ENCODE measurements at places on chromosomes 3 and 15.

DNA sequence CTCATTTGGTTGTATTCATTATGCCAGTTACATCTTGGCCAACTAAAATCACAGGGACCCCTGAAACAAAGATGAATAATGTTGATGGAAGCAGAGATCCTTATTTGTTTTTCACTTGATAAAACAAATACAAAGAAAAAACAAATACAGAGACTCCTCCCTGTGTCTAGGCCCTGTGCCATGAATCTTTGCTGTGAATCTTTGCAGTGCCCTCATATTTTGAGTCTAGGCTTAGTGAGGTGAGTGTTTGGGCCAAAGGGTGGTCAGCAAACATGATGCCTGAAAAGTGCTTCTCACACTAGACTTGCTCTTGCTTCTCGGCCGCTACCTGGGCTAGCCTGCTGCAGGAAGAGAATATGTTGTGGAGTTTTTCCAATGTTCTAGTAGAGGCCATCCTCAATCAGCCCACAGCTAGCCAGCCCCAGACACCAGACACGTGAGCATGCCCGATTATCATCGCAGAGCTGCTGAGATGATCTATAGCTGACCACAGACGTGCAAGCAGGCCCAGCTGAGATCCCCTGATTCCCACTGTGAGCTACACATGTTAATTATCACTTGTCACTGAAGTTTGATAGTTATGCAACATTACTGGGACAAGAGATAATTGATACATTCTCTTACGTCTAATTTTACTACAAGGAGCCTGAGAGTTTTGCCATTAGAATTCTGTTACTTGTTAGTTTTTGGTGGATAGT lies 191.4 kb downstream of the THRB start:
- DNase-seq: no peak

- DNase-seq: peak; percentile 79
Observed at GRCh38 chr3:107235928-107236315, 141.3 kb upstream of the CCDC54 start.

DNA sequence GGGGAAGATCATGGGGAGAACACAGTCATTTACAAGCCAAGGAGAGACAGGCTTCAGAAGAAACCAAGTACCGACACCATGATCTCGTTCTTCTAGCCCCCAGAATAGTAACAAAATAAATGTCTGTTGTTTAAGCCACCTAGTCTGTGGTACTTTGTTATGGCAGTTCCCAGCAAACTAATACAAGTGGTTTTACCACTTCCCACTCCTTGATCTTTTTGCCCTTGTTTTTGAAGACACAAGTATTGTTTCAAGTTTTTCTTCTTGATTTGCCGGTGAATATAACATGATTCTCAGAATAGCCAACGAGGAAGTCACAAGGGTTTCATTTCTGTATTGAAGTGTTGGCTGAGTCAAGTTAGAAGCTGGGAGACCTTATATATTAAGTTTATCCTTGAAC lies 220.3 kb downstream of the SOX2 start:
- DNase-seq: peak; percentile 60

GRCh38 chr15:67784856-67785430 lies 40.4 kb upstream of the SKOR1 start:
- DNase-seq: peak; percentile 38

GRCh38 chr3:99639579-99639978 lies 1.2 kb downstream of the COL8A1 start:
- DNase-seq: no peak

- no peak for DNase-seq
Observed at GRCh38 chr3:43373560-43373928, 87.2 kb downstream of the SNRK start.

- peak; percentile 76 for DNase-seq
Observed at GRCh38 chr15:63436872-63437375, 55.3 kb upstream of the CA12 start.

- no peak for DNase-seq
Observed at GRCh38 chr15:25170113-25170731, 215.4 kb downstream of the SNRPN start.

- no peak for DNase-seq
Observed at GRCh38 chr3:128402319-128402718, 64.4 kb downstream of the DNAJB8 start.

GRCh38 chr15:45594319-45594718 lies 7.1 kb downstream of the BLOC1S6 start:
- DNase-seq: no peak

- no peak for DNase-seq
Observed at GRCh38 chr3:105139881-105140560, 226.7 kb upstream of the ALCAM start.

GRCh38 chr15:65960586-65960985 lies 91.3 kb downstream of the RAB11A start:
- peak; percentile 39 for DNase-seq

- DNase-seq: no peak
Observed at GRCh38 chr3:115436767-115437301, 186.5 kb upstream of the GAP43 start.

- peak; percentile 77 for DNase-seq
Observed at GRCh38 chr3:112734736-112735350, 93.9 kb upstream of the CCDC80 start.

DNA sequence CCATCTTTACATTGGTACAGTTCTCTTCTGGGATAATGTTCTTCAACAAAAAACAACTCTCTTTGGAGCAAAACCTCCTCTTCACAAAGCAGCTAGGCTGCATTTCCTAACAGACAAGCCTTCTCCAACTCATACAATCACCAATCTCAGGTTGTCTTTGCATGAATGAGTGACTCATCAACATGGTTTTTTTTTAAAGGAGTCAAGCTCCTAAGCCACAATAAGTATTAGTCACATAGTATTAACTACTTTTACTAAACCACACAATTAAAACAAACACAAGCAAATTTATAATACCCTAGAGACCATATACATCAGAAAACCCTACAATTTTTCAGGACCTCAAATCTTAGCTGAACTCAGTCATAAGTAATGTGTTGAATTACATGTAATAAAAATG lies 137.4 kb downstream of the TBC1D5 start:
- DNase-seq: no peak
